ENCODE measurements at places on chromosomes 12 and 14. TPM values are rescaled to one million over a fixed set of nuclear protein-coding genes. Genes with fewer than 3 reads are reported as not detected.

GRCh38 chr14:38357557-38357956 is 101.7 kb upstream of the CLEC14A start:
- DNase-seq = no peak

DNA sequence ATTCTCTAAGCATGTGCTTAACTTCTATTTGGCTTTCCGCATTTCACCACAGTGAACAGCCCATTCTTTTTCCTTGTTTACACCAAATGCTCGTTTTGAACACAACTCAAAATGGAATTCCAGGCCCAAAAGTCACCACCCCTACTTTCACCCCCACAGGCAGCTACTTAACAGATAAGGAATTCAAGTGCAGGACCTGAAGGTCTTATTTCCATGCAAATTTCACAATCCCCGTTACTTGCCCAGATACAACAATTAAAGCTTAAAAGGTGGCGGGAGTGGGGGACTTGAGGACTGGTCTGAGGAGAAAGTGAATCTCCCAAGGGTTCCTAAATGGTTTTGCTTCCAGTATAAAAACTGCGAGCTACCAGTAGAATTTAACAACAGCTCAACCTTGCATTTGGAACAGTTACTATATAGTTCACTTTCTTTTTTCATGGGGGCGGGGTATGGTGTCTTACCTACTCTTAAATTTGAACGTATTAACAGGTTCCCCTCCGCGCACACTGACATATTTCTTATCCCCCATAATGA is 3.7 kb downstream of the USP44 start:
- DNase-seq = no peak

- DNase-seq = no peak
These were observed 35.2 kb downstream of the RNFT2 start for GRCh38 chr12:116773276-116773731.

- no peak for DNase-seq
These were observed 51.1 kb downstream of the BEGAIN start for GRCh38 chr14:100536121-100536510.

- no peak for DNase-seq
These were observed 137.6 kb upstream of the AEBP2 start for GRCh38 chr12:19301688-19302087.

The CD4 gene
- 2.0 TPM for polyA plus RNA-seq

The COCH gene
- 8.5 TPM for polyA plus RNA-seq

The C12orf50 gene
- polyA plus RNA-seq = not detected

Data from pancreas (tissue), 10 donors.